AG20443 (cell line): ENCODE measurements at places on chromosomes 3 and 15.
A peak's percentile ranks its signal among the peaks of the same experiment; 100 is the strongest.

DNA sequence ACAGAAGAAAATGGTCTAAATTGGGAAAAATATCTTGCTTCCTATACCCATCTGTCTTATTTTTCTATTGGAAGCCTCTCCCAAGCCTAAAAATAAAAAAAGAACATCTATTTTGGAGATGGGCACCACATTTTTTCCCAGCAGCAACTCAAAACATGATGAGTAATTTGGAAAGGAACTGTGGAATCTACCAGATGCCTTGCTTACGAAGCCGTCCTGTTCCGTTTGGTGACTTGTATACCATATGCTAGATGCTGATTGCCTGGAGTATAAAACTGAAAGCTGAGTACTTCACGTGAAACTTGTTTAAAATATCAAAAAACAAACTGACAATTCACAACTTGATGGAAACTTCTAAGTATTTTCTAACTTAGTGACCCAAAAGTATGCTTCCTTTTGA is 491.0 kb downstream of the ROBO2 start:
- DNase-seq: peak; percentile 37

- no peak for DNase-seq
Observed at GRCh38 chr3:135311699-135312098, 516.6 kb downstream of the EPHB1 start.

GRCh38 chr3:146543461-146544001 is 876 bp downstream of the PLSCR1 start:
- DNase-seq: peak; percentile 22

DNA sequence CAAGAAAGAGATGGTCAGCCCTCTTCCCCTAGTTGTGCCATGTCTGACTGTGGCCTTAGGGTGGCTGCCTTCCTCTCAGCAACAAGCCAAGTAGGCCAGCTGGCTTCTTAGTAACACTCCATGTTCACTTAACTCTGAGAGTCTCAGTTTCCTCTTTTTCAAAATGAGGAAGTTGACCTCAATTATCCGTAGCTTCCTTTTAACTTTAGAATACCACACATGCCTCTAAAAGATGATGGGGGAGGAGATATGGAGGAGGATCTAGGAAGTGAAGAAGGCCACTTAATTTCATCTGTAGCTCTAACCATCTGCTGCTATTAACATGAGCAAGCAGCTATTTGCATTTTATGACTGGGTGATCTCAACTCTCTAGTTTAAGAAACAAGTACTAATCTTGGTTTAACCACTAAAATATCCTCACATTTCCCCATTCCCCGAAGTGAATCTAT is 32.9 kb downstream of the CD200R1L start:
- no peak for DNase-seq

- DNase-seq: no peak
Observed at GRCh38 chr3:34067536-34068051, 269.2 kb downstream of the PDCD6IP start.

GRCh38 chr3:124628863-124629262 is 101.4 kb upstream of the UMPS start:
- no peak for DNase-seq

- DNase-seq: no peak
Observed at GRCh38 chr3:134239538-134239937, 11.1 kb downstream of the RYK start.

GRCh38 chr3:105608623-105609022 is 241.9 kb downstream of the ALCAM start:
- DNase-seq: peak; percentile 25

DNA sequence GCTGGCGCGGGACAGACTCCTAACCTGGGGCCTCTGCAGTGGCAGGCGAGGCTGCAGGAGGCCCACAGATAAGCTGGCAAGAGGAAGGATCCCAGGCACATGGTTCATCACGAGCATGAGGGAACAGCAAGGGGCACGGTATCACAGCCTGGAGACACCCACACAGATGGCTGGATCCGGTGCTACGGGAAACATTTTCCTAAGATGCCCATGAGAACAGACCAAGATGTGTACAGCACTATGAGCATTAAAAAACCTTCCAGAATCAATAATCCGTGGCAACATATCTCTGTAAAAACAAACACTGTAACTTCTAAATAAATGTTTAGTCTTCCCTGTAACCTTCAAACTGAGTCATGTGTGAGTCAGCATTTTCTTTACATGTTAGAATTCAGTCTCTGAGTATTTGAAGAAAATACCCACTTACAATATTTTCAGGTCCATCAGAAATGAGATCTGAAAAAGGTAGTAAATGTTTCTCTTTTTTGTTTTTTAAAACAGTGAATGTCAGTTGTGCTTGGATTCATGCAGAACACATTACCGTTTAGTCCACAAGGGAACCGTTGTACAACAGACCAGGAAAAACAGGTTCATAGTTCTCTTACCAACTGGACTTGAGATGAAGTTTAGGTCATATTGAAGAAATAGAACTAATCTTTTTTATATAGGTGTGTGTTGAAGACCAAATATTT is 75.9 kb downstream of the BOC start:
- DNase-seq: peak; percentile 60

GRCh38 chr15:94404733-94405283 is 173.4 kb downstream of the MCTP2 start:
- DNase-seq: no peak

GRCh38 chr15:99590913-99591646 is 25.3 kb downstream of the MEF2A start:
- DNase-seq: no peak

DNA sequence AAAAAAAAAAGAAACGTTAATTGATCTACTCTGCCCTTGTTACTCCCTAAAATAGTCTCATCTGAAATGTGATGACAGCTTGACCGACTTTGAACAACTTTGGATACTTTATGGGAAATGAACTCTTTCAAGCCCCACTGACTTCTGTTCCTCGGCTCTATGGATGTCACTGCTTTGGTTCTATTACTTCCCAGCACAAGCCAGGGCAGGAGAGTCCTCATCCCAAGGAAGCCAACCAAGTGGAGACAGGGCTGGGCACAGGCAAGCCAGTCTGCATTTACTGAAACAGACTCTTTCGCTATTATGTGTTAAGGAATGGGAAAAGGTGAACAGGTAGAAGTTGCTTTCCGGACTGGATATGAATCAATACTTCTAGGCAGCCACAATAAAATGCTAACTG is 444.0 kb downstream of the FOXP1 start:
- no peak for DNase-seq

- no peak for DNase-seq
Observed at GRCh38 chr15:61769557-61769956, 290.7 kb downstream of the VPS13C start.

- DNase-seq: no peak
Observed at GRCh38 chr3:88041005-88041404, 17.8 kb downstream of the CGGBP1 start.

GRCh38 chr3:155110996-155111901 is 31.1 kb downstream of the MME start:
- DNase-seq: no peak

- no peak for DNase-seq
Observed at GRCh38 chr3:195153653-195154052, 117.3 kb downstream of the XXYLT1 start.

DNA sequence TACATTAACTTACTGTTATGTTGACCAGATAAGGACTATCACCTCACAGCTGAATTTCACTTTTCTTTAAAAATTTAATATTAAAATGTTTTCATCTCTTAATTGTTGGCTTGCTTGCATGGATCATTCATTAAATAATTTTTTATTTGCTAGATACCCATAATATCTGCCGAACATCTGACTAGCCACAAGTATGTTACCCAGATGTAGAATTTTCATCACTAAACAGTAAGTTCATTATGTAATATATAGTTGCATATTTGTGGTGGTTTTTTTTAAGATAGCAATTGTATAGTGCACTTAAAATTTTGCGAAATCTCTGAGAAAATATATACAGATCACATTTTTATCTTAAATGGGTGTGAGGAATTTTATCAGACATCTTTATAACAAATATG is 190.4 kb downstream of the MBNL1 start:
- DNase-seq: no peak

DNA sequence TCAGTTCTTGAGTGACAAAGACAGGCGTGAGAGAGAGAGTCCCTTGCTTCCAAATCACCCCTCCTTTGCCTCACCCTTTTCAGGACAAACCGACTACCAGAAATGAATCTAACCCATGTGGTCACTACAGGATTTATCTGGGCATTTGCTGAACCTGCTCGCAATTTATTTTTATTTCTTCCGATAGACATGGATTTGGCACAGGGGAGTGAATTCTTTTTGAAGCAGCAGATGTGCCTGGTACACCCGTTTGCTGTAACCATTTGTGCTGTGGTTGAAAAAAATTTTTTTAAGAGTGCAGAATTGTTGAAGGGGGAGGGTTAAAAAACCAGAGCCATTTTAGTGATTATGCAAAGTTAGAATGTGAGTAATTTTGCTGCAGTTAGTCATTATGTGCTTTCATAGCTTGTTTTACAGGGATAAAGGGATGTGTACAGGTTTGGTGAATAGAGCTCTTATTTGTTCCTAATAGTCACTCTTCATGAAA is 442.0 kb downstream of the LPP start:
- DNase-seq: peak; percentile 52

- peak; percentile 81 for DNase-seq
Observed at GRCh38 chr3:60579734-60580133, 671.5 kb downstream of the FHIT start.

DNA sequence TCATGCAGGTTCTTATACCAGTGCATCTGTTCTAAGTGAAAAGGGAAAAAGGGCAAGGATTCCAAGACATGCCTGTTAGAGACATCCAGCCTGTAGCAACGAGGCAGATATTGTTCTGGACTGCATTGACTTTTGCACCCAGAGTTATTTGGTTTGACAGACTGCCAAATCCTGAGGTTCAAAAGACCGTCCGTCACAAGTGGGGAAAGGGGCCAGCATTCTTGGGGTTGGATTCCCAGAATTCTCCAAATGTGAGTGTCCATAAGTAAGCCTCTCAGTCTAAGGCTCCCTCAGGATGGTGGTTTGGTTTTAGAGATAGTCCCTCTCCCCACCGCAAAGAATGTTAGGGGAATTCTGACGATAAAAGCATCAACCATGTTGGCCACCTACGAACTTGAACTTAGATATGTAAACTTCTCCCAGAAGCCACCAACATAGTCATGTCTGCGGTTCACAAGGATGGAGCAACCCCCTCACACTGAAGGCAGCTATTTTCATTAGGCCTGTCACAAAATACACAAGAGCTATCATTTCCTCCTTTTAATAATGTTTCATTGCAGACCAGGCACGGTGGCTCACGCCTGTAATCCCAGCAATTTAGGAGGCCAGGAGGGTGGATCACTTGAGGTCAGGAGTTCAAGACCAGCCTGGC is 13.6 kb upstream of the LACTB start:
- peak; percentile 91 for DNase-seq
